SK-N-SH (cell line): ENCODE measurements at places on chromosomes 13 and 19. TPM values are rescaled to one million over a fixed set of nuclear protein-coding genes. Genes with fewer than 3 reads are reported as not detected.

ARHGEF18 gene
- polyA plus RNA-seq, result 11.3 and 11.7 TPM in 2 replicates

DNA sequence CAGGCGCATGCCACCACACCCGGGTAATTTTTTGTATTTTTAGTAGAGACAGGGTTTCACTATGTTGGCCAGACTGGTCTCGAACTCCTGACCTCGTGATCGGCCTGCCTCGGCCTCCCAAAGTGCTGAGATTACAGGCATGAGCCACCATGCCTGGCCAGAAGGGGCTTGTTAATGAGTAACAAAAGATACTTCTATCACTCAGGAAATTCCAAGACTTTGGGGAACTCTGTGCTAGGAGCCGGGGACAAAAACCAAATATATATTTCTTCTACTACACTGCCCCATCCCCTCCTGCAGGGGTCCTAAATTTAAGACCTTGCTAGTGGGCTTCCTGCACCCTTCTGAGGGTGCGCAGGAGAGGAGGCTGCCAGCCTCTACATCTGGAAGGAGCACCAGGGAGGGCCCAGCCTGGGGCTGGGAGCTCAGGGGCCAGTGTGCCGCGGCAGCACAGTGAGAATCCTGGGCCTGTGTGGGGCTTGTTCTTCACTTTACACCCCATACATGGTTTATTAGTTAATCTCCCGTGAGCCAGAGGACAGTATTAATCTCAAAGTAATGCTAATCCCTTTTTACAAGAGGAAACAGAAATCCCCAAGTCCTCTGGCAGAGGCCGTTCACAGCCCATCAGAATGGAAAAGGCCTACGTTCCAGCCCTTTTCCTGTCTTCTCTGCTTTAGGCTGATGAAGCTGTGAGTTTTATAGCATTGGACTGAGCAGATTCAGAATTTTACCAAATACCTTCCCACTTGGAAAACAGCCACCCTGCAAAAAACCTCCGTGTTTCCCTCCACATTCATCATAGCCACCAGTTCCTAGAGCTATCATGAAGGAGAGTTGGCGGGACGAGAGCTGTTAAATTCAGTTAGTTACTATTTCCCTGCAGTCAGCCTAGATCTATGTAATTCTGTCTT lies 44.4 kb upstream of the NPAS1 start:
- no peaks in the 10 kb centered on the region; the same call in 1 of the 2 replicates for H3K36me3 ChIP-seq
- H3K4me1 ChIP-seq, result peaks cover 29% of the 10 kb centered on the region
- H3K27me3 ChIP-seq, result no peaks in the 10 kb centered on the region
- H3K4me3 ChIP-seq, result no peak overlapping the region

GRCh38 chr13:99290894-99291293 lies 16.3 kb downstream of the GPR183 start:
- no peak overlapping the region for H3K4me3 ChIP-seq
- peaks cover 5% of the 10 kb centered on the region; the same call in 1 of the 2 replicates for H3K4me1 ChIP-seq
- no peak for DNase-seq
- H3K27ac ChIP-seq, result no peak overlapping the region
- no peaks in the 10 kb centered on the region for H3K27me3 ChIP-seq

RNF113B gene
- not detected in 2 replicates for polyA plus RNA-seq

DNA sequence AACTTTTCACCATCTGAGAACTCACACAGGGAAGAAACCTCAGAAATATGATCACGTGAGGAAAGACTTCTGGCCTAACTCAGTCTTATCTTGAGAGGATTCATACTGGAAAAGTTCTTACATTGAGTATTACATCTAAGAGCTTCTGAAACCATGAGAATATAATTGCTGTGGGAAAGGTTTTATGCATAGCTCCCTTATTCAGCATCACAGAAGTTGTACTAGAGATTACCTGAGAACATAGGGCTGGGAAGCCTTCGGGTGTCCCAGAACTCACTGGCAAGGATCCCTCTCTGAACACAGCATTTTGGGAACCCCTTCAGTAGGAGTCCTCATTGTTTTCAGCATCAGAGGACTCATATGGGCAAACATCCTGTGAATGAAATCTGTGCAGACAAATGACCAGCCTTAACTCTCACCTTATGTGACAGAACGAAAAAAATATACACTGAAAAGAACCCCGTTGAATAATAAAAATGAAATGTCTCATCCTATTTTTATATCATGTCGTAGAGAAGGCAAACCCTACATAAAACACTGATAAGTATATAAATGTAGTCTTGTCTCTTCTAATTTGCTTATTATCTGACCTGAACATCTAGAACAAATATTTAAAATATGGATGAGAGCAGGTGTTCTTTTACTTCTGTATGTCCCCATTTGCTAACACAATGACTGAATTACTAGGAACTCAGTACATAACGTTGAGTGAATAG lies 14.2 kb downstream of the ZNF274 start:
- peaks cover 40% of the 10 kb centered on the region for H3K36me3 ChIP-seq
- no peak overlapping the region for H3K27ac ChIP-seq
- no peaks in the 10 kb centered on the region for H3K27me3 ChIP-seq

DNA sequence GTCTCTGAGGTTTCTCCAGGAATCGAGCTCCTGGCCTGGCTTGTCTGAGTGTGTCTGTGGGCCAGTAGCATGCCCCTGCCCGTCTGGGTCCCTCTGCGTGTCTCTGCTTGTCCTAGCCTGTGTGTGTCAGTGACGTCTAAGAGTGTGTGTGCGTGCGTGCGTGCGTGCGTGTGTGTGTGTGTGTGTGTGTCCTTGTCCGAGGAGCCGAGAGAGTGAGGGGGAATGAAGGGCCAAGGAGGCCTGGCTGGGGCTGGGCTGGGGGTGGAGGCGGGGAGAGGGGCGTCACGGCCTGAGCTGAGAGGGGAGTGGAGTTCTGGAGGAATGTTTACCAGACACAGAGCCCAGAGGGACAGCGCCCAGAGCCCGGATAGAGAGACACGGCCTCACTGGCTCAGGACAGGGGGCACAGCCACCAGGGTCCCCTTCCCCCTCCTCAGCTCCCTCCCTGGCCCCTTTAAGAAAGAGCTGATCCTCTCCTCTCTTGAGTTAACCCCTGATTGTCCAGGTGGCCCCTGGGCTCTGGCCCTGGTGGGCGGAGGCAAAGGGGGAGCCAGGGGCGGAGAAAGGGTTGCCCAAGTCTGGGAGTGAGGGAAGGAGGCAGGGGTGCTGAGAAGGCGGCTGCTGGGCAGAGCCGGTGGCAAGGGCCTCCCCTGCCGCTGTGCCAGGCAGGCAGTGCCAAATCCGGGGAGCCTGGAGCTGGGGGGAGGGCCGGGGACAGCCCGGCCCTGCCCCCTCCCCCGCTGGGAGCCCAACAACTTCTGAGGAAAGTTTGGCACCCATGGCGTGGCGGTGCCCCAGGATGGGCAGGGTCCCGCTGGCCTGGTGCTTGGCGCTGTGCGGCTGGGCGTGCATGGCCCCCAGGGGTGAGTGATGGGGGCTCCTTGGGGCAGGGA lies at the start of gene AXL:
AXL (plus strand) TSS at position 609 of the 893 bp plus-strand sequence; CDS start at position 779, 170 bp downstream.
- H3K27me3 ChIP-seq, result no peaks in the 10 kb centered on the region
- H3K27ac ChIP-seq, result peak within 1 kb of the TSS; percentile 96
- no peaks in the 10 kb centered on the region; the same call in 1 of the 2 replicates for H3K36me3 ChIP-seq
- H3K4me1 ChIP-seq, result no peaks in the 10 kb centered on the region
- peak within 1 kb of the TSS; percentile 81 for H3K4me3 ChIP-seq
- DNase-seq, result peak; percentile 43

- H3K27me3 ChIP-seq, result no peaks in the 10 kb centered on the region
- no peaks in the 10 kb centered on the region for H3K36me3 ChIP-seq
- DNase-seq, result no peak
- no peak overlapping the region for H3K4me3 ChIP-seq
- no peak overlapping the region for H3K27ac ChIP-seq
Observed at GRCh38 chr13:51346397-51346796, 6.9 kb downstream of the SERPINE3 start.

DNA sequence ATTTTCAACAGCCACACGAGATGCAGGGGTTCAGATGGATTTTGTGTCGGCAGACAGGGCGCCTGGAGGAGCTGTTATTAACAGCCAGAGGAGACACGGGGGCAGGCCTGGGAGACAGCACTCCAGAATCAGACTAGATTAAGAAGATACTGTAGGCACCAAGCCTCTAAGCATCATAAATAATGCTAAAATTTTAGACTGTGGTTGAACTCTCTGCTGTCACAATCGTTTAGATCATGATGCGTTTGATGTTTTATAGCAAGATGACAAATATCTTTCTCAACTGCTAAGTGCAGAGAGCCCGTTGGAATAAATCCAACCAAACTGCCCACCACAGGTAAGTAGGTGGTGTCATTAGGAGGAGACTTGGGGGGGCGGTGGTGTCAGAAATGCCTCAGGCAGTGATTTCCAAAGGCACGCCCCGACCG lies 63.9 kb downstream of the CEBPG start:
- H3K4me3 ChIP-seq, result no peak overlapping the region; the same call in 1 of the 2 replicates
- no peaks in the 10 kb centered on the region for H3K27me3 ChIP-seq
- no peaks in the 10 kb centered on the region for H3K36me3 ChIP-seq
- peak; percentile 69 for DNase-seq
- H3K4me1 ChIP-seq, result peaks cover 17% of the 10 kb centered on the region

GRCh38 chr19:48094129-48094854 lies 16.3 kb downstream of the PLA2G4C start:
- H3K4me3 ChIP-seq, result no peak overlapping the region
- no peak for DNase-seq
- H3K27me3 ChIP-seq, result no peaks in the 10 kb centered on the region
- no peak overlapping the region for H3K27ac ChIP-seq
- H3K36me3 ChIP-seq, result no peaks in the 10 kb centered on the region
- H3K4me1 ChIP-seq, result no peaks in the 10 kb centered on the region

DNA sequence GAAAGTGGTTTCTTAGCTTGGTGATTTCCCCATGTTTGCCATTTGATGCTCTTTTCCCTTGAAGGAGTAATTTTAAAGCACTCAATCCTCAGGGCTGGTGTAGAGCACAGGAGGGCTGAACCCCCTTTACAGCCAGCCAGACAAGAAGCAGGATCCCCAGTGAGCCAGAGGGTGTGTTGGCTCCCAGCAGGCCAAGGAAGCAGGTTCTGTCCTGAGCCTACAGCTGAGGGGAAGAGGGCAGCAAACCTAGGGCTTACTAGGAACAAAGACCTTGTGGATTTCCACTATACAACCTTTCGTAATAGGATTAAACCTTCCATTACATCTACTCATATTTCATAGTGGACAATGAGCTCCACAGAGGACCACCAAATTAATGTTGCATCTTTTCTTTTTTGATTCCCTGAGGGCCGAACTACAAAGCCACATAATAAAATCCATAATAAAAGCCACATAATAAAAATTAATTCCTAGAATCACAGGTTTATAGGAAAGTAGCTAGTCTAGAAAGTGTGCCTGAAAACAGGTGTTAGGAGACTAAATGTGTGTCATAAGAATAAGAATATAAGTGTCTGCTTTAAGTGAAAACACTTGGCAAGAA lies 300.2 kb downstream of the DCLK1 start:
- no peaks in the 10 kb centered on the region for H3K36me3 ChIP-seq
- H3K27ac ChIP-seq, result no peak overlapping the region
- H3K4me3 ChIP-seq, result no peak overlapping the region
- DNase-seq, result no peak
- no peaks in the 10 kb centered on the region for H3K4me1 ChIP-seq

DNA sequence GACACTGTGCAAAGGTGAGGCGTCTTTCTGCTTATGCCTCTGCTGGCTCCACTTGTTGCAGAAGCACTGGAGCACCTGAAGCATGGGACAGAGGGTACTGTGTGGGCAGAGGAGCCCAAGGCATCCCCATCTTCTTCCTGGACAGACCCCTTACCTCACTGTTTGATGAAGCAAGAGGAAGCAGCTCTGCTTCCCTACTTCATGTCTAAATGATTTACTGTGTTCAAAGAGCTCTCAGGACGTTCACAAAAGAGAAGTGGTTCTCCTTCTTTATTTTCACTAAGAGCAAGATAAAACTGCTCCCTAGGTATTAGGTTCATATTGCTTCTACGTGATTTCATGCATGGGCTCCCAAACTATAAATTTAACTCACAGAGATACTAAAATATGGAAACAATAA lies 1635.4 kb upstream of the SLC10A2 start:
- no peak overlapping the region for H3K4me3 ChIP-seq
- no peak overlapping the region for H3K27ac ChIP-seq
- H3K36me3 ChIP-seq, result no peaks in the 10 kb centered on the region
- DNase-seq, result no peak
- H3K27me3 ChIP-seq, result no peaks in the 10 kb centered on the region

- H3K27me3 ChIP-seq, result no peaks in the 10 kb centered on the region; the same call in 1 of the 2 replicates
- H3K4me1 ChIP-seq, result no peaks in the 10 kb centered on the region
- no peak overlapping the region for H3K4me3 ChIP-seq
- no peak overlapping the region for H3K27ac ChIP-seq
Observed at GRCh38 chr13:50244713-50245574, 229.7 kb downstream of the KCNRG start.

GRCh38 chr19:45939792-45940514 lies 25.4 kb upstream of the NANOS2 start:
- no peak for DNase-seq
- H3K4me1 ChIP-seq, result no peaks in the 10 kb centered on the region
- no peaks in the 10 kb centered on the region for H3K27me3 ChIP-seq

- peaks cover 22% of the 10 kb centered on the region; the same call in 1 of the 2 replicates for H3K27me3 ChIP-seq
- H3K27ac ChIP-seq, result no peak overlapping the region; the same call in 1 of the 2 replicates
- peak; percentile 96 for DNase-seq
Observed at GRCh38 chr19:50835785-50836542, 2.6 kb upstream of the KLK15 start.

DNA sequence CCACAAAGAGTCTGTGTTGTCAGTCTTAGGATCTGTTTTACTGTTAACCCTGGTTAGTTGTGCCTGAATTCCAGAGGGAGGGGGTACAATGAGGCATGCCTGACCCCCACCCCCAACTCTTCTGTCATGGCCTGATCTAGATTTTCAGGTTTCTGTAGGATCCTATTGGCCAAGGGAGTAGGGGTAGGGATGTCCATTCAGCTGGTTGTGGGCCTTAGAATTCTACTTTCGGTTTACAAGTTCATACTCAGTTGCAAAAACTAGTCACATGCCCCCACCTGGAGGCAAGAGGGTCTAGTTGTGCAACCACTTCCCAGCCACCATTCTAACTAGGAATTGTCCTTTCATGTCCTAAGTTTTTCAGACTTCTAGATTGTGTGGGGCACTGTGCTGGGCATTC lies 94.3 kb upstream of the MBNL2 start:
- H3K27me3 ChIP-seq, result no peaks in the 10 kb centered on the region
- no peaks in the 10 kb centered on the region for H3K36me3 ChIP-seq
- no peak overlapping the region for H3K4me3 ChIP-seq
- no peak overlapping the region for H3K27ac ChIP-seq
- H3K4me1 ChIP-seq, result peaks cover 20% of the 10 kb centered on the region

DNA sequence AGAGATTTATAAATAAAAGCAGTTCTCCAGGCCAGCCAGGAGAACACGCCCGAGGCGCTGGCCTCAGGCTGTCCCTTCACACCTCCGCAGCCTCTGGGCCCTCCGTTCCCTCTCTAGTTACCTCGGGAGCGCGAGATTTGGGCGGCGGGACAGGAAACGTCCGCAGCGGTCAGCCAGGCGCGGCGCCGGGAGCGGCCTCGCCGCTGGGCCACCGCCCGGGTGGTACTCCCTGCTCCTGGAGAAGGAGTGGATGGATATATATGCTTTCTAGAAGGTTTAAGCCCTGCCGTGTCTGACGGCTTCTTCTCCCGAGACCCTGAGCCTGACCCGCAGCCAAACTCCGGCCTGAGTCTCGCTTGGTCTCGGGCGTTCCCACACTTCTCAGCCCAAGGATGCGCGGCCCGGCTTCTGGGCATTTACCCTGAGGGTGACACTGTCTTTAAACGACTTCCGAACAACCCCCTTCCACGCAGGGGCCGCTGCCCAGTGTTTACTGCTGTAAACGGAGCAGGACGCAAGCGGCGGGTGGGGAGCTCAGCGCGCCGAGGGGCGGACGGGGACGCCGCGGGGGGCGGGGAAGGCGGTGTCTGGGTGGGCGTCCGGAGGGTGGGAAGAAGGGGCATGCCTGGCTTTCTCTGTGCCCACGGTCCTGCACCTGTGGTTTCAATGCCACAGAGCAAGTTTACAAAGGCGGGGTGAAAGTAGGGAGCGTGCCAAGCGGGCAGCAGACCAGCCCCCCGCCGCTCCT lies 2.0 kb upstream of the ZIC2 start:
- H3K4me3 ChIP-seq, result 0 out of 2 replicates have a peak overlapping the region, but pooled peaks have one; percentile 32
- no peaks in the 10 kb centered on the region for H3K36me3 ChIP-seq
- no peak overlapping the region for H3K27ac ChIP-seq
- no peaks in the 10 kb centered on the region for H3K4me1 ChIP-seq
